ENCODE measurements at places on chromosomes 11 and 22.

- H3K4me1 ChIP-seq = no peaks in the 10 kb centered on the region
- H3K4me3 ChIP-seq = no peak overlapping the region
- H3K36me3 ChIP-seq = no peaks in the 10 kb centered on the region
Measured at GRCh38 chr22:48101704-48102103, 1339.3 kb downstream of the TBC1D22A start.

DNA sequence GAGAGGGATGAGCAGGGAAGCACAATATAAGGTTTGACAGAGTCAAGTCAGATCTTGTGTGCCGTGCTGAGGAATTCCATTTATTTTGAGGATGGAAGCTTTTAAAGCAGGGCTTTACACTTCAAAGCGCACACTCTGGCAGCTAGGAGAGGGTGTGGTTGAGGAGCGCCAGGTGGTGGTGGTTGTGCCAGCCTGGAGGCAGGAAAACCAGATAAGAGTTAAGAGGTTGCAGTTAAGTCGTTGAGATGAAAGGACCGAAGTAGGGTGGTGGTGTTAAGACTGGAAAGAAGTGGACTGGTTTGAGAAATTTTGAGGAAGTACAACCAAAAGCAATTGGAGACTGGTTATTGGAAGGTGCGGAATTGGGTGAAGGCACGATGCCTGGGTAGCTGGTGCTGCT lies 231.6 kb upstream of the TBCEL start:
- no peak for DNase-seq
- H3K36me3 ChIP-seq = no peaks in the 10 kb centered on the region
- peaks cover 1% of the 10 kb centered on the region for H3K4me1 ChIP-seq
- H3K27me3 ChIP-seq = no peaks in the 10 kb centered on the region
- no peak overlapping the region for H3K27ac ChIP-seq
- no peak overlapping the region for H3K4me3 ChIP-seq

GRCh38 chr11:34997952-34998528 lies 81.6 kb downstream of the PDHX start:
- no peak for DNase-seq
- H3K27ac ChIP-seq = no peak overlapping the region
- H3K27me3 ChIP-seq = no peaks in the 10 kb centered on the region
- H3K4me3 ChIP-seq = no peak overlapping the region

DNA sequence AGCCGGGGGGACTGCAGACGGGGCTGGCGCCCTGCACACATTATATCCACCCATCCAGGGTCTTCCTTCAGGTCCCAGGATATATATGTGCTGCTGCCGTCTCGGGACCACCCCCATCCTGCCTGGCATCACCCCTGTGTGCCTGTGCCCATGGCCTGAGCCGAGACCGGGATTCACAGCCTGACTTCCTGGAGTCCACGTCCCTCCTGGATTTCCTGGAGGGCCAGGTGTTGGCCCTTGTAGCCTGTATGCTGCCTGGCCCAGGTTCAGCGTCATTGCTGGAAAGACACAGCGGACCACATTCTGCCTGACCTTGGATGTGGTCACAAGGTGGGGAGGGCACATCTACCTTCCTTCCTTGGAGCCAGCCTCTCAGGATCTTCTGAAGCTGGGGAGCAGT lies 551.1 kb downstream of the BRD1 start:
- H3K27me3 ChIP-seq = no peaks in the 10 kb centered on the region
- no peak overlapping the region for H3K4me3 ChIP-seq

DNA sequence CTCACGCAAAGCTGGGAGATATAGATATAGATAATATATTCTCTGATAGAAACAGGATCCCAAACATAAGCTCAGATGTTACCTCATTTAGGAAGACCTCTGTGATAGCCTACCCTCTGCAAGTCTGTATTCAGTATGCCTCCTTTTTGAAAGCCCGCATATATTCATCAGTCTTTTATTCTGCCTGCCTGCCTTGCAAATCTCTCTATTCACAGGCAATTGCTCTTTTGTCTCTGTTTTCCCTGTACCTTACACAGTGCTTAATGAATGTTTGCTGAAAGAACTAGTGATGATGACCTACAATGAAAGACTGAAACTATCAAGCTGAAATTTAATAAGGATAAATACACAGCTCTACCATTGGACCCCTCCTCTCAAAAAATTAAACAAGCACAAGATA lies 18.4 kb downstream of the DEUP1 start:
- H3K27ac ChIP-seq = no peak overlapping the region
- no peaks in the 10 kb centered on the region for H3K4me1 ChIP-seq
- no peaks in the 10 kb centered on the region for H3K27me3 ChIP-seq
- H3K4me3 ChIP-seq = no peak overlapping the region
- DNase-seq = no peak
- no peaks in the 10 kb centered on the region for H3K36me3 ChIP-seq

DNA sequence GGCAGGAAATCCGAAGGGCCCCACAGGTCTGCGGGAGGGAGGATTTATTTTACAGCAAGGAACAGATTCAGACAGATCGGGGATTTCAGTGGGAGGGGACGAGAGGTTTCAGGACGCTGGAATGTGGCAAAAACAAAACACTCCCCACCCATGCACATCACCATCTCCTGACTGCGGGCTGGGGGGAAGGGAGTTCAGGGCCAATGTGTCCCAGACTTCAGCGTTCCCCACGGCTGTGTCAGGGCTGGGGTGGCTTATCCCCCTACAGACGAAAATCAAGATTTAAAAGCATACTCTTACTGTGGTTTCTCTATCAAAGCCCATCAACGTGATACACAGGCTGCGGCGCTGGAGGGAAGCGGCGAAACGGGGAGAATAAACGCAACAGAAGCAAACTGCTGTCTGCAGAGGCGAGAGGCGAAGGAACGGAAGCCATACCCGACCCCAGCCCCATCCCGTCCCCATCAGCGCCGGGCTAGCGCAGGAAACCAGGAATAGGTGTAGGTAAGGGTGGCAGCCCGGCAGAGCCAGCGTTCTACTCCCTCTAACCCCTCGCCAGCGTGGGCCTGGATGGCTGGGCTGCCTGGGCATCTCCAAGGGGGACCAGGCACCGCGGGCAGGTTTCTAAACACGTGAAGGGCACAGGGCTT lies 2.7 kb downstream of the TENM4 start:
- no peaks in the 10 kb centered on the region for H3K36me3 ChIP-seq
- H3K4me1 ChIP-seq = no peaks in the 10 kb centered on the region
- no peak for DNase-seq
- no peak overlapping the region for H3K27ac ChIP-seq

- no peak overlapping the region for H3K4me3 ChIP-seq
- DNase-seq = no peak
- no peaks in the 10 kb centered on the region for H3K4me1 ChIP-seq
- H3K36me3 ChIP-seq = no peaks in the 10 kb centered on the region
Measured at GRCh38 chr11:74025467-74026166, 16.7 kb upstream of the UCP3 start.

GRCh38 chr11:79212741-79213190 lies 228.1 kb downstream of the TENM4 start:
- no peak for DNase-seq
- no peaks in the 10 kb centered on the region for H3K36me3 ChIP-seq
- H3K27me3 ChIP-seq = no peaks in the 10 kb centered on the region
- no peak overlapping the region for H3K4me3 ChIP-seq

- no peak overlapping the region for H3K27ac ChIP-seq
- peaks cover 2% of the 10 kb centered on the region for H3K36me3 ChIP-seq
- no peaks in the 10 kb centered on the region for H3K27me3 ChIP-seq
- H3K4me3 ChIP-seq = no peak overlapping the region
- no peaks in the 10 kb centered on the region for H3K4me1 ChIP-seq
- no peak for DNase-seq
Measured at GRCh38 chr22:39675947-39676346, 105.4 kb downstream of the CACNA1I start.

DNA sequence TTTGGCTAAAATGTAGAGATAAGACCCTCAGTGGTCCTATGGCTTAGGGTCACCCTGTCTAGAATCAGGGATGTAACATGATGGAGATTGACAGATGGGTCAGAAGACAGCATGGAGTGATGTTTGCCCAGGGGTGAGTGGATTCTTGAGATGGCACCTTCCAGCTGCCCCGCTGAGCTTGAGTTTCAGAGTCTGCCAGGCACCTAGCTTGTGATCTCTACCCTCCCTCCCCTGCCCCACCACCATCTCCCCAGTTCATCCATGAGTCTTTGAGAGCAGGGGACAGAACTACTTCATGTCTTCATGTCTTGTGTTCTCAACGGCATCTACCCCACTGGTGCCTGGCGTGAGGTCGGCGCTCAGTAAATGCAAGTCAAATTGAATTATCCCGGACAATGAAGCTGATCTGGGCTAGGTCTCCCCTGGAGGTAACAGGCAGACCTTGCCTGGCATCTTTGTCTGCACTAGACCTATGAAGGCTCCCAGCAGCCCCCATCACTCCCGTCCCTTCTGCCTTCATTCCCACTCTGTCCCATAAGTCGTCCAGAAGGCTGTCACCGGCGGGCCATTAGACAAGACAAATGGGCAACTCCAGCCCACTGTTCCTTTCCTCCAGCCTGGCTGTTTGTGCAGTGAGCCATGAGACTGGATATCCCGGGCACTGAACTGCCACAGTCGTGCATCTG lies 239.2 kb upstream of the TBCEL start:
- no peak overlapping the region for H3K4me3 ChIP-seq
- no peaks in the 10 kb centered on the region for H3K27me3 ChIP-seq
- no peak overlapping the region for H3K27ac ChIP-seq
- DNase-seq = no peak
- H3K36me3 ChIP-seq = no peaks in the 10 kb centered on the region
- H3K4me1 ChIP-seq = no peaks in the 10 kb centered on the region

GRCh38 chr11:71489311-71490043 lies 36.5 kb downstream of the NADSYN1 start:
- no peaks in the 10 kb centered on the region for H3K27me3 ChIP-seq
- H3K36me3 ChIP-seq = peaks cover 22% of the 10 kb centered on the region
- H3K27ac ChIP-seq = no peak overlapping the region
- no peak overlapping the region for H3K4me3 ChIP-seq

- no peaks in the 10 kb centered on the region for H3K27me3 ChIP-seq
- DNase-seq = no peak
- H3K4me3 ChIP-seq = no peak overlapping the region
- H3K4me1 ChIP-seq = no peaks in the 10 kb centered on the region
- H3K36me3 ChIP-seq = no peaks in the 10 kb centered on the region
Measured at GRCh38 chr11:19253153-19253745, 12.5 kb upstream of the E2F8 start.

DNA sequence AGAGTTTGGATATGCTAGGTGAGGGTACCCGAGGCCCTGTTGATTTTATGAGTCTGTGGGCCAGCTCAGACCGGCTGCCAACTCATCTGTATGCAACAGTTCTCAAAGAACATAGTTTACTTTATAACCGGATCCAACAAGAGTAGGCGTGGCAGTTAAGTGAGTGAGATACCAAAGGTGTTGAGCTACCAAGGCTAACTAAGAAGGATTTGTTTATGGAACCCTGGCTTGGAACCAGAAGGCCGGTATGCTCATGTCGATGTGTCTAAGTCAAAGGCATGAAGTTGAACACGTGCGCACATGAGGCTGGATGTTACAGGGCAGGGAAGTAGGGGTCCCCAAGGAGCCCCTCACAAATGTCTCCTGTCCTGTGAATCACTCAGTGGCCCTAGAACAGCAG lies at the start of gene KCNJ1:
TSS of gene KCNJ1 (minus strand) at position 20 of the 400 bp plus-strand sequence. CDS start 27,053 bp downstream, outside the sequence.
- H3K27ac ChIP-seq = no peak within 1 kb of the TSS
- no peaks in the 10 kb centered on the region for H3K27me3 ChIP-seq
- H3K4me1 ChIP-seq = peaks cover 13% of the 10 kb centered on the region
- DNase-seq = no peak
- H3K4me3 ChIP-seq = no peak within 1 kb of the TSS

DNA sequence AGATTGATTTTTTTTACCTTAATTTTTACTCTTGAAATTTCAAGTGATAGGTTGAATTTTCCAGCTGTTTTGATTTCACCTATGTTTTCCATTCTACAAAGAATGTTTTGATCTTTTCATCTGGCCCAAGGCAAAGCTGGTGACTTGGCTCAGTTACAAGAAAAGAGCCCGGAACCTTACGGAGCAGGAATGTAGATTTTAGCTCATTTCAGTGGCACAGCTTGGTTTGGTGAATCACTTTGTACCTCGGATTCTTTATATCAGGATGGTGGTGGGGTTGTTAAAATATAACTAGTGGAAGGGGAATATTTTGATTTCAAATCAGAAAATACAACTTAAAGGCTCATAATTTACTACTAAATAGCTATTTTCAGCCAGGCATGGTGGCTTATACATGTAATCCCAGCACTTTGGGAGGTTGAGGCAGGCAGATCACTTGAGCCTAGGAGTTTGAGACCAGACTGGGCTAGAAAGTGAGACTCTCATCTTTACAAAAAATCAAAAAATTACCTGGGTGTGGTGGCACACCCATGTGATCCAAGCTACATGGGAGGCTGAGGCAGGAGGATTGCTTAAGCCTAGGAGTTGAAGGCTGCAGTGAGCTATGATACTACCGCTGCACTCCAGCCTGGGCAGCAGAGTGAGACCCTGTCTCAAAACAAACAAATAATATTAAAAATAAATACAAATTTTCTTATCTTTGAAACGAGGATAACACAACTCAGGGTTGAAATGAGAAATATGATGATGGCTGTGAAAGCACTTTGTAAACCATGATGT lies 9.4 kb upstream of the GRIK4 start:
- no peak for DNase-seq
- no peaks in the 10 kb centered on the region for H3K27me3 ChIP-seq
- H3K4me1 ChIP-seq = 0 out of 2 replicates have a peak, but pooled peaks cover 1% of the 10 kb centered on the region
- H3K27ac ChIP-seq = no peak overlapping the region
- H3K36me3 ChIP-seq = no peaks in the 10 kb centered on the region

GRCh38 chr22:31938296-31938695 lies 6.0 kb upstream of the YWHAH start:
- no peaks in the 10 kb centered on the region for H3K36me3 ChIP-seq
- H3K4me3 ChIP-seq = no peak overlapping the region
- H3K4me1 ChIP-seq = no peaks in the 10 kb centered on the region
- H3K27ac ChIP-seq = no peak overlapping the region
- H3K27me3 ChIP-seq = no peaks in the 10 kb centered on the region
- no peak for DNase-seq
